ENCODE measurements at places on chromosomes 12 and 14.

DNA sequence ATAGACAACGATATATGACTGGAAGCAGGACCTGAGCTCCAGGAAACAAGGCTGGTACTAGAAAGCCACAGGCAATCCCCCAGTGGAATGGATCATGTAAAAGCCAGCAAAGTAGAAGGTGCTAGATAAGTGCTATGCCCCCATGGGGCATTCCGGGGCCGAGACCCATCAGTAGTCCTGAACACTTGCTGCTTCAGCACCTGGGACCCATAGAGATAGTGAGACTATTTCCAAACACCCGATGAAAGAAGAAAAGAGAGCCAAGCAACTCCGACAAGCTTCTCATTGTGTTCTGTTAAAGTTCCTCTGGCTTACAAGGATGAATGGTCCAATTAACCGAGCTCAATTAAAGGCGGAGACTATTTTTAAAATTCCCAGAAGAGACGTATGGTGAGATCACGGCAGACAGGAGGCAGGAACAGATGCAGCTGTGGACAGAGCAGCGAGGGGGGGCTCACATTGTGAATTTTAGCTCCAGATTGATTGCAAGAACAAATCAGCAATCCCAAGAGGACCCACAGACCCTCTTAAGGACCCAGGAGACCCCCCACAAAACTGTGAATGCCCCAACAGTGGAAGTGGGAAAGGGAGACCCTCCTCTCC is 142.5 kb upstream of the OVCH1 start:
- no peak for DNase-seq

GRCh38 chr12:4444031-4444430 is 1.6 kb downstream of the FGF6 start:
- DNase-seq, result no peak

DNA sequence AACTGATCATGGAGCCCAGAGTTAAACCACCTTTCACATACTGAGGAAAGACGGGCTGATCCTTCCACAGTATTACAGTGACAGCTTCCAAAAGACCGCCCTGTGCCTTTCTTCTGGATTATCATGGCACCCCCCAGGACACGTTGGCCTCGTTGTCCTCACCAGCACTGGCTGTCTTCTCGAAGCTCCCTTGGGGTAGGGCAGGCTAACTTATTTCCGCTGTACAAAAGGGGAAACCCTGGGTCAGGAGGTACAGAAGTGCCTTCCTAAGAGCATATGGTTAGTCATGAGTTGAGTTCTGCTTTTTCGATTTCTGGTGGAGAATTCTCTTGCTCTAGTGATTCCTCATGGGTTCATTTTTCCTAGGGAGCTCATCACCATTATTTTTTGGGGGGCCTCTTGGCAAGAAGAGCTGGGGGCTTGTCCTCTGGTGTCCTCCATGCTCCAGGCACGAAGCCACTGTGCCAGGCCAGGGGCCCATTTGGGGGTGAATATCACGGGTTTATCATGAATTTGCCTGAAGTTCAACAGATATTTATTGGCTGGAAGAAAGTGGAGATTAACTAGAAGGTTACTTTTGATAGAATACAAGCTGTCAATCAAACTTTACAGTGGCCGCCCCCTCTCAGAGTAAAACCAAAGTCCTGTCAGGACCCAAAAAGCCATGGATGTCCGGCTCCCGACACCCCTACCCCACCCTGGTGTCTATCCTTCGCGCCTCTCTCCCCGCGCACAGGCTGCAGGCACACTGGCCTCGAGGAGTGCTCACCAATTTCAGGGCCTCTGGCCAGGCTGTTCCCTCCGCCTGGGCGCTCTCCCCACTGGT is 8.8 kb upstream of the TRAF3 start:
- peak; percentile 94 for DNase-seq

DNA sequence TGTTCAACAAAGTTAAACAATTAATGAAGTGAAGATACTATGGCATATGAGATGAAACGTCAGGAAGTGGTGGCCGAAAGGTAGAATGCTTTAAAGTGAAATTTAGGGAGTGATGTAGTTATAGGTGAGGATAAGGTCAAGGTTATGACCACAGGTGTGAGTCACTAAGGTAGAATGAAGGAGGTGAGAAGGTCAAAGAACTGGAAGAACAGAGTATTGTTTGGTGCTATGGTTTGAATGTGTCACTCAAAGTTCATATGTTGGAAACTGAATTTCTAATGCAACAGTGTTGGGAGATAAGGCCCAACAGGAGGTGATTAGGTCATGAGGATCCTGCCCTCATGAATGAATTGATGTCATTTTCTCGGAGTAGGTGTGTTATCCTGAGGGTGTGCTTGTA is 293.6 kb downstream of the NELL2 start:
- DNase-seq, result no peak

DNA sequence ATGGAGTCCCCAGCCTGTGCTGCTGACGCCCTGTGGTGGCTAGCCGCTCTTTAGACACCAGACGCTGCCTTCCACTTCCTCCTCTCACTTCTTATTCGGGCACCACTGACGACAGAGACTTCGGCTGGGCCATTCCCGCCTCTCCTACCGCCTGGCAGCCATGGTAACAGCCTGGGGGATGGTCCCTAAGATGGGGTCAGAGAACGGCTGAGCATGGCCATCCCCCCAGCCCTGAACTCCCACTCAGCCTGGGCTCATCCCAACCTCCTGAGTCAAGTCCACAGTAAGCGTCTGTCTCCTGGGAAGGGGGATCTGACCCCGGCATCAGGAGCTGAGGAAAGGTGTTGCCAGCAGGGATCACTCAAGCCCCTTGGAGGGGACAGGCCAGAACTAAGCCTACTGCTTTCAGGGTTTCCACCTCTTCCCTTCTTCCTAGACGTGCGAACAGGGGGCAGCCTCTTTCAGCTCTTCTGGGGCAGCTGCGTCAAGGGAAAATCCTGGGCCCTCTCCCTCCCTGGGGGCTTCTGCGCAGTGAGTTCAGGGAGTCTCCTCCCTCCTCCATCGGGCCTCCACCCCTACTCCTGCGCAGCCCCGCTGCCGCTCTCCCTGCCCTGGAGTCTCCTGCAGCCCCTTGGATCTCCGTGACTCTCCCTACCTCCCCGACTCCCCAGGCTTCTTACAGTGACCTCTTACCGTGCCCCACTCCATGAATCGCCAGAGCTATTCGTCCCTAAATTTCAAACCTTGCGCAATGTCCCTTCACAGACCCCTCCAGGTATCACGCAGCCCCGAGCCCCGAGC is 643 bp upstream of the TAMALIN start:
- peak; percentile 96 for DNase-seq

DNA sequence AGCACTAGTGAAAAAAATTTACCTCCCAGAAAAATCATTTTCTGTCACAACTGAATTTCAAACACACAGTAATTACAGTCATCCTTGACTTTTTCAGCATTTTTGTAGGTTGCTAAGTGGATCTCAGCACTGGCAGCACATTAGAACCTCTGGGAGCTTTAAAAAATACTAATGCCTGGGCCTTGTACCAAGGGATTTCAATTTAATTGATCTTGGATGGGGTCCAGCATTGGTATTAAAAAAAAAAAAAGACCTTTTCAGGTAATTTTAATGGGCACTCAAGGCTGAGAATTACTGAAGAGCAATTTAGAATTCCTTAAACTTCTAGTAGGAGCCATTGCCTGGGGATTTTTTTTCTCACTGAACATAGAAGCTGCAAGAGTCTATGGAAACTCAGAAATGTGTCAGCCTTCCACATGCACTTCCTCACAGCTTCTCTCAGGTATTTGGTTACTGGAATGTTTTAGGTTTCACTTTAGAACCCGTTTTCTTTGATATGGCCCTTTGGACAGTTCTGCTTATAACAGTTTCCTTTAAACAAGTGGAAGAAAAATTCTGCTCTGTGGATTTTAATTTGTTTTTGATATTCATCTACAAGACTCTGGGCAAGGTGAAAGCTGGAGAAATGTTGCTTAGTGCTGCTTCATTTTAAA is 88.5 kb upstream of the DACT1 start:
- no peak for DNase-seq

DNA sequence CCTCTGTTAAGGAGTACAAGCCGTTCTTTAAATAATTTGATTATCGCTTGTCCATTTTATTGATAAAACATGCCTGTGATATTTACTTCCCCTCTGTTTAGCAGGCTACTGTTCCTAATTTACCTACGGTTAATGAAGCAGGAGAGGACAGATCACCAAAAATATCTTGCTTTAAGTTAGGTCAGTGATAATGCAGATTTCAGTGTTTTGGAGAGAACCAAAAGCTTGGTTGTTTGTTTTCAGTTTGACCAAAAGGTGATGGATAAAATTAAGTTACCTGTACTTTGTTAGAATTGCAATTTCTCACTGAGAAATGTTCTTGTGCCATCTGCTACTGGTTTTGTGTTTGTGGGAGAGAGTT is 958 bp downstream of the SPATS2 start:
- no peak for DNase-seq
